ENCODE measurements at places on chromosomes 7 and 10. TPM values are rescaled to one million over a fixed set of nuclear protein-coding genes. Genes with fewer than 3 reads are reported as not detected.

DNA sequence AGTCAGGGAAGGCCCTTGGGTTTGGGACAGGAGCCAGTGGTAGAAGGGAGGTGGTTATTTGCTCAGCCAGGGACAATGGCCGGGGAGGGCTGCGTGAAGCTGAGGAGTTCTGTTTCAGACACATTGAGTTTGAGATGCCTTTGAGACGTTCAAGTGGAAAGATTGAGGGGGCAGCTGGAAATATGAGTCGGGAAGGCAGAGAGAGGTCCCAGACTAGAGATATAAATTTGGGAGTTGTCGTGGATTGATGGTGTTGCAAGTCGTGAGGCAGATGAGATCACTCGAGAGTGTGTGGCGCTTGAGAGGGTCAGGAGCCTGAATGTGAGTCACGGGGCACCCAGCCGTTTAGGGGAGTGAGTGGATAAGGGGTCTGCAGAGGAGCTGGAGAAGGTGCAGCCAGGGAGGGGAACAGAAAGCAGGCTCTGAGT is 73.3 kb downstream of the ZMIZ1 start:
- no peak for DNase-seq

VAX1 gene
- total RNA-seq: under 0.01 TPM

GRID1 gene
- total RNA-seq: under 0.01 TPM

GRCh38 chr10:116705498-116705897 is 36.9 kb downstream of the HSPA12A start:
- no peak for DNase-seq

- no peak for DNase-seq
These were observed 5.5 kb downstream of the CPA5 start for GRCh38 chr7:130349911-130350782.

GRCh38 chr7:120933475-120933874 is 17.1 kb upstream of the ING3 start:
- no peak for DNase-seq

COL26A1 gene
- under 0.01 TPM for total RNA-seq

DNA sequence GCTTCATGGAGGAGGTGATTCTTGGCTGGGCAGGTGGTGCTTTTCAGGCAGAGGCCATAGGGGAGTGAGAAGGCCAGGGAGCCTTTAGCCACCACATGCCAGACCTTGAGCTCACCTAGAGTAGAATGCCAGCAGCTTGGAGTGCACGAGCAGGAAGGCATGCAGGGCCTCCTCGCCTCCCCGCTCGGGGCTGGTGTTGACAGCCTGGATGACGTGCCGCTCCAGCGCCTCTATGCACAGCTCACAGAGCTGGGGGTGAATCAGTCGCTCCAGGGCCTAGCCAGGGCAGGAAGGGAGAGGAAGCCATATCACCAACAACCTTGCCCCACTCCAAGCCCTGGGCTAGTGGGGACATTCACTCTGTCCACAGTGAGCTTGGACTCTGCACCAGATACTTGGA is 15.7 kb downstream of the HPS1 start:
- DNase-seq: no peak

DNA sequence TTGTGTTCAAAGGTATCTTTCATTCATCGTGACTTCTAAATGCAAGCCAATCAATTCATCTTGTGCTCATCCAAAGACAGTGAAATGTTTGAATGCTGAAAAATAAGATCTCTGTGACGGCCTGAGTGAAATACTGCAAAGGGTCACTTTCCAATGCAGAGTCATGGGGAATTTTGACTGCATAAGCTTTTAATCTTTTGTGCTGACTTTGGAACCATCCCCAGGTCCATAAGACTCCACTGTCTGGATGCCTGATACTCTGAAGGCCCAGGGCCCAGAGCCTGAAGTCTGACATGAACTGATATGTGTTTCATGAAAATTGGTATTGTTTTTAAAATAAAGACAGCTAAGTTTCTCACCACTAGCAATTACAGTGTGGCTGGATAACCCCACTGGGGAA is 39.0 kb downstream of the PPP1R3C start:
- no peak for DNase-seq

- no peak for DNase-seq
These were observed 32.3 kb upstream of the LSM8 start for GRCh38 chr7:118151671-118152070.

Data from hematopoietic multipotent progenitor cell (in vitro differentiated cells).